ENCODE measurements at places on chromosomes 2 and 18.

DNA sequence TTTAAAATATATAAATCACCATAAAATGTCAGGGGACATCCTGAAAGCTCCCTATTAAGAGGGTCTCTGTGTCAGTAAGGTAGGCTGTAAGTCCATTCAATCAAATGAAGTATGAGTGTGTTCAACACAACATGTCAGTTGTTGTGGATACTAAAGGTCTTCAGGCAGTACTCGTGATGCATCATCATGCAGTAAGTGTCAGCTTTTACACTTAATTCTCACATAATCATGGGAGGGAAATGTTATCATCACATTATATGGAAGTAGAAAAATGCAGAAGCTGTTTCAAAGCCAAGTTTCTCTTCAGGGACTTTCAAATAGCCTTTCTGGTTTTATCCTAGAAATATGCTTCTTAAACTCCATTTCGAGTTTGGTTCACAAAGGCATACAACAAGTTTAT lies 477.1 kb upstream of the ID2 start:
- DNase-seq = no peak

DNA sequence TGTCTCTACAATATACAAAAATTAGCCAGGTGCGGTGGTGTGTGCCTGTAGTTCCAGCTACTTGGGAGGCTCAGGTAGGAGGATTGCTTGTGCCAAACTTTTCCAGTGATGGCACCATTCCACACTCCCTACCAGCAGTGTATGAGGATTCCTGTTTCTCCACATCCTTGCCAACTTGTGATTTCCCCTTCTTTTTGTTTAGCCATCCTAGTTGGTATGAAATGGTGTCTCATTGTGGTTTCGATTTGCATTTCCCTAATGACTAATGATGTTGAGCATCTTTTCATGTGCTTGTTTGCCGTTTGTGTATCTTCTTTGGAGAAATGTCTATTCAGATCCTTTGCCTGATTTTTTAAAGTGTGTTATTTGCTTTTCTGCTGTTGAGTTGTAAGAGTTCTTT lies 41.0 kb downstream of the EPB41L5 start:
- DNase-seq = no peak

GRCh38 chr18:58891776-58892175 lies 27.1 kb downstream of the ZNF532 start:
- no peak for DNase-seq

DNA sequence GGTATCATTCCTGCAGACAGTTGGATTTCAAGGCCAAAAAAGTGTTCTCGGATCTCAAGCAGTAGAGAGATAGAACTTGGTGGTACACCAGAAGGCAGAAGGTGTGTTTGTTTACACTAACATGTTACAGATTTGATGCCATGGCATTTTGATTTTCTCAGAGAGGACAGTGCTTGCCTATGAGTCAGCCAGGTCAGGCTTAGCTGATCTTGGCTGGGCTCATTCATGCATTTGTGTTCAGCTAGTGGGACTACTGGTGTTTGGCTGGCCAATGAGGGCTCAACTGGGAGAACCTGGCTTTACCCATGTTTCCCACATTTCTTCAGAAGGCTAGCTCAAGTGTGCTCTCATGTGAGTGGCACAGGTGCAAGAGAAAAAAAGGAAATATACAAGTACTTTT lies 162.0 kb downstream of the C1D start:
- DNase-seq = no peak

- DNase-seq = no peak
Observed at GRCh38 chr2:230681171-230681545, 31.5 kb upstream of the CAB39 start.

DNA sequence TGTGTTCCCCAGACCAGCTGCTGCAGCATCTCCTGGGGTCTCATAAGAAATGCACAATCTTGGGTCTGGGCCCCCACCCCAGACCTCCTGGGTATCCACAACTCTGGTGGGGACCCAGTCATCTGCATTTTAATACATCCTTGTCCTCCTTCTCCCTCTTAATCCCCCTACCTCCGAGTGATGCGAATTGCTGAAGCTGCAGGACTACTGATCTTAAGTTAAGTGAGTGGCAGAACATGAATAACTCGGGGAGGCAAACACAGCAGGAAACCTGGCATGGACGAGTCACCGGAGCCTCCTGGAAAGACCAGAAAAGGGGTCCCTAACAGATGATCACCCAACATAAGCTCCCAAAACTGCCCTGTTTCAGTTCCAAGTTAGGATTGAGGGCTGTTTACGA lies 283.2 kb upstream of the MGAT5 start:
- DNase-seq = no peak

DNA sequence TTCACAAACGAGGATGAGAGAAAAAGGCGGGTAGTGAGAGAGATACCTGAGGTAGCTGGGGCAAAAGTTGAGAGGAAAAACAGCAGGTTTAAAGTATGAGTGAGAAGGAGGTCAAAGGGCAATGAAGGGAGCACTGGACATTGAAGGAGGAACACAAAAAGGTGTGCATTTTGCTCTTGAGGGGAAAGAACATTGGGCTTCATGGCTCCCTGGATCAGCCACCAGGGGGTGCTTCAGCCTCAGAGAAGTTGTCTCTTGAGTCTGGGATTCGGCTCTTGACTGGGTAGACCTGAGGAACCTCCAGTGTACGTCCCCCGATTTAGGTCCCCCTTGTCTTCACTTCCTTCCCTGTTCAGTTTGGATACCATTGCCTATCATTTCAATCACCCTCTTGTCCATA lies 128.5 kb downstream of the RAPGEF4 start:
- peak; percentile 4 for DNase-seq

GRCh38 chr18:23539911-23540525 lies 36.7 kb downstream of the RMC1 start:
- DNase-seq = no peak

DNA sequence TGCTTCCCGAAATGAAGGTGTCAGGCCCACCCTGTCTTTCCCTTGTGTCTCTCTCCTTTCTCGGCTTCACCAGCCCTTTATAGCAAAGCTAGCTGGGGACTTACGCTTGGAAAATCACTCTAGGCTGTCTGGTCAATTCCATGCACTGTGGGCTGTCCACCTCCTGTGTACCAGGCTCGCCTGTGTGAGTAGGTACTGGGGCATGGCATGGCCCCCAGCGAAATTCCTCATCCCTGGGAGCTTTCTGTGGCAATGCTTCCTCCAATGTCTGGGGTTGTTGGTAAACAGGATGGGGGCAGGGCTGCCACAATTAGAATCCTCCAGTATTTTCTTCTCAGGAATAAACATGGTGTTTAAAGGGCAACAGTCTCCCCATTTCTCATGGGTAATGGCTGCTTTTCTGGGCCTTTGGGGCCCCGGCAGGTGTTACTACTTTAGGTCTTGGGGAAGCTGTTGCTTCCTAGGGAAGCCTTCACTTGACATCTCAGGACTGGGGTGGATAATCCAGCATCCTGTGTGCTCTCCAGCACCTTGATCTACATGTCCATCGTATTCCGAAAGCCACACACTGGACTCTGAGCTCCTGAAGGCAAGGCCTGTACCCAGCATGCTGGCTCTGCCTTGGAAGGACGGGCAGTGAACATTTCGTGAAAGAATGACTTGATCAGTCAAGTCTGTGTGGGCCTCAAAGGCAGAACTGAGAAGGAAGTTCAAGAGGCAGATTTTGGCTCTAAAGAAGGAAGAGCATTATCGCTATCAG lies 21.1 kb downstream of the RHOB start:
- no peak for DNase-seq

GRCh38 chr2:224952936-224953657 lies 89.2 kb downstream of the DOCK10 start:
- DNase-seq = no peak

DNA sequence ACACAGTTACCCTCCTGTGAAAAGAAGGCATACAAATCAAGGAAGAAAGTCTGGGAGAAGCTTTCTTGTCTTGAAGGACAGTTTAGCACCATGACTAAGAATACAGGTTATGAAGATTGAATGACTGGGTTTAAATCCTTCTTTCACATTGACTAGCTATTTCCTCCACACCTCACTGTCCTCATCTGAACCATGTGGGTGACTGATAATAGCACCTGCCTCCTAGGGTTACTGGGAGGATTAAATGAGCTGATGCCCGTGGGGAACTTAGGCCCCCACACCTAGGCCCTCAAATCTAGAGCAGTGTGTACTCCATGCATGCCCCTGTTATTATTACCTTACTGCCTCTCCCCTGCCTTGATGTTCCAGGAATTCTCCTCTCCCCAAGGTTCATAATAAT lies 202.9 kb downstream of the FBXO15 start:
- no peak for DNase-seq

GRCh38 chr18:63073481-63073880 lies 246.1 kb downstream of the BCL2 start:
- DNase-seq = no peak

GRCh38 chr2:69166812-69167468 lies 154.0 kb downstream of the ANTXR1 start:
- no peak for DNase-seq

GRCh38 chr2:227479865-227480475 lies 8.0 kb downstream of the AGFG1 start:
- DNase-seq = no peak

DNA sequence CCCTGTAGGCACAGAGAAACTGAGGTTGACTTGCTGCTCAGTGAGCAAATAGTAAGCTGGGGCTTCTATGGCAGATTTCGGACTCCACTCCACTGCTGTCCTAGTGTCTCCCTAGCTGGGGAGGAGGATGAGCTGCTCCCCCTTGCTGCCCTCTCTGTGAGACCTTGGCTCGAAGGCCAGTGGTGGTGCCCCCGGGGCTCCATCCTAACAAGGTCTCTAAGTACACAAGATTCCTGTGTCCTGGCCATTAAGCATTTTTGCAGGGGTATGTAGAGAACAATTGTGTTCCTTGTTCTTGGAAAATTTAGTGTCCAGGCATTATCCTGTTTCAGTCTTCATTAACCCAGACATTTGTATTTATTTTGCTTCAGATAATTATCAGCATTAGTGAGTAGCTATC lies 21.3 kb upstream of the BCL2L11 start:
- no peak for DNase-seq

- no peak for DNase-seq
Observed at GRCh38 chr18:7755753-7756475, 188.8 kb downstream of the PTPRM start.

DNA sequence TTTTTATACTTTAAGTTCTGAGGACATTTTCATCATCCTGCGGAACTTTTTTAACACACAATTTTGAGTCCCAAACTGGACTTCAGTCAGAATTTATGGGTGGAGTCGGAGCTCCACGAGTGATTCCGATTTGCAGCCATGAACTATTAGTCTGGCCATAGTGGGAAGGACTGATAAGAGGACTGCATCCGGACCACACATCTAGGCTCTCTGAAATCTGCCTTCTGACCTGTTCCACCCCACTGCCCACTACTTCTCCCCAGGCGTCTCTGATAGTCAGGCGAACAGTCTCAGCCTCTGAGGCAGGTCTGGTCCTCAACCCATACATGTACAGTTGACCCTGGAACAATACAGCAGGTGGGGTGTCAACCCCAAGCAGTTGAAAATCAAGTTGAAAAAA lies 5.2 kb downstream of the MRPL35 start:
- no peak for DNase-seq

DNA sequence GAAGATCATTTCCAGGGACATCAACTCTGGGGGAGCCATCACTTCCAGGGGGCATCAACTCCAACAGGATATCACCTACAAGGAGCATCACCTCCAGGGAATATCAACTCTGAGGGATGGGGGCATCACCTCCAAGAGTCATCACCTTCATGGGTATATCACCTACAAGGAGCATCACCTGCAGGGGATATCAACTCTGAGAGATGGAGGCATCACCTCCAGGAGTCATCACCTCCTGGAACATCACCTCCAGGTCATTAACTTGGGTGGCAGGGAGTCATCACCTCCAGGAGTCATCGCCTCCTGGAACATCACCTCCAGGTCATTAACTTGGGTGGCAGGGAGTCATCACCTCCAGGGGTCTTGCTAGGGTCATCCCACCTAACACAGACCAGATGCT lies 167.6 kb downstream of the NDUFA10 start:
- DNase-seq = no peak

DNA sequence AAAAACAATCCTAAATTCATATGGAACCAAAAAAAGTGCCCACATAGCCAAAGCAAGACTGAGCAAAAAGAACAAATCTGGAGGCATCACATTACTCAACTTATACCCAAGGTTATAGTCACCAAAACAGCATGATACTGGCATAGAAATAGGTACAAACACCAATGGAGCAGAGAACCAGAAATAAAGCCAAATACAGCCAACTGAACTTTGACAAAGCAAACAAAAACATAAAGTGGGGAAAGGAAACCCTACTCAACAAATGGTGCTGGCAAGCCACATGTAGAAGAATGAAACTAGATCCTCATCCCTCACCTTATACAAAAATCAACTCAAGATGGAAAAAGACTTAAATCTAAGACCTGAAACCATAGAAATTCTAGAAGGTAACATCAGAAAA lies 40.5 kb downstream of the CRYGD start:
- DNase-seq = no peak

- no peak for DNase-seq
Observed at GRCh38 chr2:46556681-46557289, 77.4 kb downstream of the TMEM247 start.

- DNase-seq = no peak
Observed at GRCh38 chr2:63890678-63891077, 49.0 kb downstream of the UGP2 start.

DNA sequence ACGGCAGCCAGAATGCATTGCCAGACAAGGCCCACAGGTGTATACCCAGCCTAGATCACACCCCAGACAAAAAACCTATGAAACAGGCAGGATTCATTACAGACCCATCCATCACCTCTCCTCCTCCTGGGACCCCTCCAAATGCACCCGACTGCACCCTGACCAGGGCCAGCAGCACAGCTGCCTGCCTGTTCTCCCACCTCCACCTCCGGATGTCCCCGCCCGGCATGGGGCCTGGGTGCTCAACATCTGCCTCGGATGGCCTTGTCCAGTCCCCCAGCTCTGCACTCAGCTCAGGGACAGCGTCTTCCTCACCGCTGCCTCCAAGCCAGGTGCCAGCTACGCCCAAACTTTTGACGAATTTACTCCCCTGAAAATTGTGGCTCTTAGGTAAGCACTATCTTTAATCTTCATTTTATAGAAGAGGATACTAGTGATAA lies 91.1 kb downstream of the TPO start:
- no peak for DNase-seq

GRCh38 chr2:44946372-44947027 lies 5.0 kb downstream of the SIX3 start:
- DNase-seq = no peak

DNA sequence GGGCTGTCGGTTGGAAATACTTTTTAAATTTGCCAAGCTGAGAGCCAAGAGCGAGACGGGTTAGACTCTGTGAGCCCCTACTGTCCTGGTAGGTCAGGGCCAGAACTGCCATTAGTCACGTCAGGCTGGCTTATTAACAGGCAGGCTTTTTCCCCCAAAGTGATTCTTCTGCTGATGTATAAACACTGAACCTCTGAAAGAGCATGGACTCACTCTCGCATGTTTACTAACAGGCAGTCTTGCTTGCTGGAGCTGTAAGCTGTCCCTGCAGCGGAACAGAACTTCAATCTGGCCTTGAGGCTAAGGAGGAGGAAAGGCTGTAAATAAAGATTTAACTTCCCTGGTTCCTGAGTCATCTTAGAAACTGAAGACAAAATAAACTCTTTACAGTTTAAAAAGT lies 288.4 kb downstream of the PIEZO2 start:
- DNase-seq = no peak

Measured in activated CD4-positive, alpha-beta T cell treated with anti-CD3 and anti-CD28 coated beads for 4 hours (primary cell).